ENCODE measurements at places on chromosomes 11 and 22.

GRCh38 chr22:49915610-49916009 lies 2.6 kb downstream of the ALG12 start:
- DNase-seq, result no peak

DNA sequence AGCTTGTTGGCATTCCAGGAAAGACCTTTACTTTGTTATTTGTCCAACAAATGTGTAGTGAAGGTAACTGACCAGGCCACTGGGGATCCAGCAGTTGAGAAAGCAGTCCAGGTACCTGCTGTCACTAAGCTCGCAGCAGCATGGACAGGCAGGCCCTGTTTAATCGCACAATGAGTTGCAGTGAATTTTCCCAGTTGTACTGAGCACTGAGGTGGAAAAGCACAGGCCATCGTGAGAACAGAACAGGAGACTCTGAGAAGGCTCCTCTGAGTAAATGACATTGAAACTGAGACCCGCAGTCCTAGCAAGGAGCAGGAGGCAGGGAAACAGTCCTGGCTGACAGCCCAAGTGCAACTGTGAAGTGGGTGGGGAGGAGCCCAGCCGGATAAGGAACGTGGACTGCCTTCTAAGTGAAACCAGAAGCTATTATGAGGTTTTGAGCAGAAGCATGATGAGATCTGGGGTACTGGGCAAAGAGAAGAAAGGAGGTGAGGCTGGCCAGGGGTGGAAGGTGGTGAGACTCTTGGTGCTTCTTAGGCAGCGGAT lies 39.8 kb upstream of the CDON start:
- DNase-seq, result no peak

GRCh38 chr11:116357784-116358544 lies 414.8 kb downstream of the BUD13 start:
- no peak for DNase-seq

- no peak for DNase-seq
Measured at GRCh38 chr11:121557348-121557747, 104.6 kb upstream of the SORL1-AS1 start.

DNA sequence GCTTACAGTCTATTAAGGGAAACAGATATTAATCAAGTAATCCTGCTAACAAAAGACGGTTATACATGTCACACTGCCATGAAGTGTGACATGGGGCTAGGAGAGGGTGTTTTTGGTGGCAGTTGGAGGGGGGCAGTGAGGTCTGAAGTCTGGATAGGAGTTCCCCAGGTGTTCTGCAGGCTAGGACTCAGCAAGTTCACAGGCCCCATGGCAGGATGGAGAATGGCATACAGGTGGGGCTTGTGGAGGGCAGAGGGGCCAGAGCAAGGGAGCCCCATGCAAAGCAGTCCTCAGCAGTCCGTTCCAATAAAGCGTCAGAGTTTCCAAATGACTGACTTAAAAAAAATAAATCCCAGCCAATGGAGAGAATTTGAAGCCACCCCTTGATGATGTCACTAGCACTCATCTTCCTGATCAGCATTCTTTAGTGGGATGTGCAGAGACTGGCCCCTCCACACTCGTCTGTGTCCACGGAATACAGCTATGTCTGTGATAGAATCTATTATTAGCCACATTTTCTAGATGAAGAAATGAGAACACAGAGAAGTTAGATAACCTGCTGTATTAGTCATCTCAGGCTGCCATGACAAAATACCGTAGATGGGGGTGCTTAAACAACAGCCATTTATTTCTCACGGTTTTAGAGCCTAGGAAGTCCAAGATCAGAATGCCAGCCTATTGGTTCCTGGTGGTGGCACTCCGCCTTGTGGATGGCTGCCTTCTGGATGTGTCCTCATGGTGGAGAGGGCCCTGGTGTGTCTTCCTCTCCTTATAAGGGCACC lies 32.6 kb downstream of the PRDM11 start:
- peak; percentile 40 for DNase-seq

- DNase-seq, result no peak
Measured at GRCh38 chr11:65491163-65491465, 7.7 kb upstream of the MALAT1 start.

GRCh38 chr11:3109434-3109833 lies 52.2 kb upstream of the CARS1 start:
- DNase-seq, result no peak

- no peak for DNase-seq
Measured at GRCh38 chr11:6544921-6545850, 48.1 kb downstream of the DNHD1 start.

GRCh38 chr11:96817482-96818399 lies 427.9 kb downstream of the JRKL start:
- peak; percentile 24 for DNase-seq

Data from non-pigmented ciliary epithelial cell (primary cell).